ENCODE measurements at places on chromosomes 4 and X.

DNA sequence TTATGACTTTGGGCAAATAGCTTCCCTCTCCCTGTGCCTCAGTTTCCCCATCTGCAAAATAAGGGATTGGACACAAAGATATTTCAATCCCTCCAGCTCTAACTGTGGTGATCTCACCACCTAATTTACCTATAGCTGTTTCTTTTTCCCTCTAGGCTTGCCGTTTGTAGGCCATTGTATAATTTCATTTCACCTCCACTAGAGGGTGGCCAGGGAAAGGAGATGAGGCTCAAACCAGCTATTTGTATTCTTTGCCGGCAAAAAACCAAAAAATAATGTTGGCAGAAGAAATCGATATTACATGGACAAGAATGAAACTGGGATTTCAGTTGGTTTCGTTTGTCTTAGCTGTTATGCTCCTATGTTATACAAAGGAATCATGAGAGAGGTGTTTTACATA lies 36.1 kb upstream of the DOCK11 start:
- no peak for DNase-seq

DNA sequence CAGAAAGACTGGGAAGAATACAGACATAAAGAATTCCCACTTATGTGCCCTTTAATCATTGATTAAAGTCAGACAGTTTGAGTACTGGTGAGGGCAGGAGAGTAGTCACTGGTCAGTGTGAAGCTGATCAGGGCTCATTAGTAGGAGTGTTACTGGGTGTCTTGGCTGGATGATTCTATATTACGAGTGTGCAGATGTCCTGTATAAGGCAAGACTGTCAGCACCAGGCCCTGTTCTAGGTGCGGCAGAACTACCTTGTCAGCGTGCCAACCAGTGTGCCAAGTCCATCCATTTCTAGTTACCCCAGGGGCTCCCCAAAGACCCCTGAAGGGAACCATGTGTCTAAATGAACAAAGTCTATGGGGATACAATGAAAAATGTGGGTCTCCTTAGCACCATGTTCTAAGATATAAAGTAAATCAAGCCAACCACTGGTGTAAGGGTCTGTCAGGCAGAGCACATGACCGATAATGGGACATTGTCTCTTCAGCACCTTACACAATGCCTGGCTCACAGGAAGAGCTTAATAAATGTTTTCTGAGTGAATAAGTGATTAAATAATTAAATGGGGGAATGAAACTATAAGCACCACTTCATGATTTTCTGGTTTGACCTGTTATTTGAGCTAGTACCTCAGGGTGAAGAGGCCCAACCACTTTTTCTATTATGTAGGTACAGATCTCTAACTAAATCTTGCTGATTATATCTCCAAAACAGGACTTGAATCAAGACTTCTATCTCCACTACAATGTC lies 205.0 kb downstream of the CAMK2D start:
- DNase-seq, result no peak

DNA sequence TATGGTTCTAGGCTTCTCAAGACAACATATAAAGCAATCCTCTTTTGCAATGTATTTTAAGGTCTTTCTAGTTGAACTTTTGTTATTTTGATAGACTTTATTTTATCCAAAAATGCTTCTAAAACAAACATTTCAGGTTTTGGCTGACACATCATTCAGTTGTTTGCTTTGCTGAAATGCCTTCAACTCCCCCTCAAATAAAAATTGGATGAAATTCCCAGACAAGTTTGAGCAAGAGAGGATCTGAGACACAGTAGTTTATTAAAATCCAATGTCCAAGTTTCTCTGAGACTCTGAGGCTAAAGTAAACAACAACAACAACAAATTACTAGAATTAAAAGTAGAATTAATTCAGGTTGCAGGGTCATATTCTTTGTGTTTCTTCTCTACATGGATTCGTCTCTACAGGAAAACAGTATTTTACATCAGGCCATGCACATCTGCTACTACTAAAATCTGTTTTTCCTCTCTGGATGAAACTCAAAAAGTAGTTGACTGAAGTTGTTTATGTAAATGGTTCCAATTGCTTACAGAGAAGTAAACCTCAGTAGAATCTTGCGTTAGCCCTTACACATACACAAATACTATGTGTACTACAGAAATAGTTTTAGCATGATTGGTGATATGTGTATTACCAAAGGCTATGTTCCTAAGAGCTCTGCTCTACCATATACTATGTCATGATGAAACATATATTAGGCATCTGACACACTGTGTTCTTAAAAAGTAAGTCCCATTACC lies 64.9 kb downstream of the PRSS12 start:
- DNase-seq, result no peak

DNA sequence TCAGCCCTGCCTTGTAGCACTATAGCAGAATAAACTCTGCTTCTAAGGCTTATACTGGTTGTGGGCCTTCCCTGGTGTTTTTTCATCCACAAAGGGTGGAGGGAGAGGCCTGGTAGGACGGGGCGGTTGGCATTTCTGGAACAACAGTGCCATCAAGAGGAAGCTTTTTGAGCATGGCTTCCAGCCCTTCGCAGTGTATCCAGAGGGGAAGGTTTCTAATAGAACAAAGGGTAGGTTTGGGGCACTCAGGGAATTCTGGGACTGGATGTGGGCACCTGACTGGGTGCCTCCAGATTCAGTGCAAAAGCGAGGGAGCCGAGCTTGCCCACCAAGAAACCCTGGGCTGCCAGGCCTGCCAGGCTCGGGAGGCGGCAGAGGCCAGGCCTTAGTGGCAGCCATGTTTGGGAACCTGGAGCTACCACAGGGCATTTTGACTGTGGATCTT lies 229.6 kb upstream of the AGTR2 start:
- no peak for DNase-seq

DNA sequence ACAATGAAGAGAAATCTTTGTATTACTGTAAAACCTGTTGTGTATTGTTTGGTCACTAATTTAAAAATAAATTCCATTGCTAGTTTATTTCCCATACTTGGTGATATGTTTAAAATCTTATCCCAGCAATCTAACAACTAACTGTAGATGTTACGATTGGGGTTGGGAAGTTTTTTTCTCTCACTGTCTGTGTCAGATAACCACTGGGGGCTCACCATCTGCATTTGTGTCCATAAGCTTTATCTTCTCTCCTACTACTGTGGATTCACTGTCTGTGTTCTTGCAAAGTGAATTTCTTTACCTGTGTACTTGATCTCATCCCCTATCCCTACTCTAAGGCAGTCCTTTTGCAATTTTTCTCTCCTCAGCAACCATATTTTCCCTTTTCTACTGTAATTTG lies 81.3 kb downstream of the STIM2 start:
- no peak for DNase-seq

- DNase-seq, result no peak
Observed at GRCh38 chr4:147863111-147863747, 131.3 kb downstream of the ARHGAP10 start.

GRCh38 chr4:182881914-182882313 lies 35.3 kb downstream of the DCTD start:
- no peak for DNase-seq
